ENCODE measurements at places on chromosomes 12 and 14.

DNA sequence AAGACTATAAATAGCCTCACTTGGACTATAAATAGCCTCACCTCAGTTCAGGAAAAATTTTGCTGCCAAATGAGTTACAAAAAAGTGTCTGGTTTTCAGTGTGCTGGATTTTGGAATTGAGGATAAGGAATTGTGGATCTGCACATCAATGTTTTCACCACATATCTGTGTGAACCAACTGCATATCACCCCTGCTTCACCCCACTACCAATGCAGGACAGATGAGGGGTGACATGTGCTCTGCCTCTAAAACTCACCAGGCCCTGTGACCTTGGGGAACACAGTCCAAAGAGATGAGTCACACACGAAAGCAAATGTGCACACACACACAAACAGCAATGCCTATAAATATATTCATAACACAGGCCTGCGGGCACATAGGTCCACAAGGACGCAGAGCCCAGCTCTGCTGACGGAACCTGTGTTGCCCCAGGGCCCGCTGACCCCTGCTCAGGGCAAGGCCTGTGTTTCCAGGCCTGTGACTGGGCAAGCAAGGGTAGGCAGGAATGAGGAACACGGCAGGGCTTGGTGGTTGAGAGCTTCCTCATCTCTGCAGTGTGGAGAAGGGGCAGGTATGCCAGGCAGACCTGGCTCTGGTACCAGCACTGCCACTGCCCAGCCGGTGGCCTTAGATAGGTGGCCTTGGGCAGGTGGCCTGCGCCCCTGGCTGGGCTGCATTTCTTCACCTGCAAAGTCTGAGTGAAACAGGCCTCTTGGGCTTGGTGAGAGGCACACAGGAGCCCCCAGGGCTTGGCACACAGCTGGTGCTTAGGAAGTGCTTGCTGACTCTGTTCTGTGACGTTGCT, 82.4 kb downstream of the ARL6IP4 start:
- DNase-seq: no peak

- DNase-seq: peak; percentile 39
Measured at GRCh38 chr14:77031759-77032490, 3.4 kb upstream of the IRF2BPL start.

DNA sequence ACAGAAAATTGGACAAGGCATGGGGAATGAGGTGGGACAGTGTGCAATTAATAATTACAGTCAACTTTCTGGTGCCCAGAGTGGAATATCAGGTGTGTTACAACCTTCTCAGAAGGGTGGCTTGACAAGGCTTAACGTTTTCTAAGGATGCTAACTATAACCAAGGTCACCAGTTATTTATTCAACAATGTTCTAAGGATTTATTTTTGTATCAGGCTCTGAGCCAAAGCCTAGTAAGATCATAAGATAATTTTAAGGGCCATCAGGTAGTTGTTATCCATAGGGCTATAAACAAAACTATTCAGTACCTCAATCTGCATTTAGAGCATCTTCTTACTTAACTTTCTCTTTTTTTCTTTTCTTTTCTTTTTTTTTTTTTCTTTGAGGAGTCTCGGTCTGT, 134.0 kb downstream of the TMTC1 start:
- no peak for DNase-seq

DNA sequence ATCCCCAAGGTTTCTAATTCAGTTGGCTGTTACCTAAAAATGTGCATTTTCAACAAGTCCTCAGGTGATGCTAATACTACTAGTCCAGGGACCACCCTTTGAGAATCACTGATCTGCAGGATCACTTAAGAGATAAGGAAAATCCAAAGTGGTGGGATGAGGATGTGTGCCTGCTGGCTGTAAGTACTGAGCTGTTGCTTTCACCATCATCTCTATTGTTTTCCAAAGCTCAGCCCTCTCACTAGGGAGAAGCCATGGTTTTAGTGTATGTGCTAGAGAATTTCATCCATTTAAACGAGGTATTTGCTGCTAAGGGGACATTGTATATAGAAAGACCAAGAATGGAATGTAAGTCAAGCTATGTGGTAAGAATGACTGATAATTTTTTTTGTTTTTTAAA, 202.3 kb downstream of the KIF21A start:
- no peak for DNase-seq

DNA sequence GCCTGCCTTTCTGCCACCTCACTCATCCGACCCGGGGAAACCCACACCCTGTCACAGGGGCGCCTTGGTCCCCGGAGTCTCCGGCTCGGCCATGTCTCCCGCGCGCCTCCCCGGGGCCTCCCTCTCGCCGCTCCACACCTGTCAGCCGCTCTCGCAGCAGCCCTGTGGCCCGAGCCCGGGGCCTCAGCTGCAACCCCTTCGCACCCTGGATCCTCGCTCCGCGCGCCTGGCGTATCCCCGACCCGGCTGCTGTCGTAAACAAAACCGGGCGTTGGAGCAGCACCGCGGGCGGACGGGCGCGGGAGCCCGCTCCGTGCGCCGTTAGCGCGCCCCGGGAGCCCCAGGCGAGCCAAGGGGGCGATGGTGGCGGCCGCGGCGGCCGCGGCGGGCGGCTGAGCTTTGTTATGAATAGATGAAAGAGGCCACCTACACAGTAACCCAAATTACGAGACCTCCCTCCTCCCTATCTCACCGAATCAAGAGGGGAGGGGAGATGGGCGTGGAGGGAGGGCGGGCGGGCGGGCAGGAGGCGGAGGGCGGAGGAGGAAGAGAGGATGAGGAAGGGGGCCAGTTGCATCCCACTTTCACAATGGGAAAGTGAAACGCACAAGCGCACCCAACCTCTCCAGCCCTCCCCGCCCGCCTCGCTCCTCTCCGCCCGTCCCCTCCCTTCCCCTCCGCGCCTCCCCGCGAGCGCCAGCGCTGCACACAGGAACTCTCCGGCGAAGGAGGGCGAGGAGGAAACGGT, at the start of gene PLXNC1:
Gene PLXNC1 (plus strand): TSS at position 587 of the 748 bp plus-strand sequence. CDS start 395 bp downstream, outside the sequence.
- peak; percentile 45 for DNase-seq

DNA sequence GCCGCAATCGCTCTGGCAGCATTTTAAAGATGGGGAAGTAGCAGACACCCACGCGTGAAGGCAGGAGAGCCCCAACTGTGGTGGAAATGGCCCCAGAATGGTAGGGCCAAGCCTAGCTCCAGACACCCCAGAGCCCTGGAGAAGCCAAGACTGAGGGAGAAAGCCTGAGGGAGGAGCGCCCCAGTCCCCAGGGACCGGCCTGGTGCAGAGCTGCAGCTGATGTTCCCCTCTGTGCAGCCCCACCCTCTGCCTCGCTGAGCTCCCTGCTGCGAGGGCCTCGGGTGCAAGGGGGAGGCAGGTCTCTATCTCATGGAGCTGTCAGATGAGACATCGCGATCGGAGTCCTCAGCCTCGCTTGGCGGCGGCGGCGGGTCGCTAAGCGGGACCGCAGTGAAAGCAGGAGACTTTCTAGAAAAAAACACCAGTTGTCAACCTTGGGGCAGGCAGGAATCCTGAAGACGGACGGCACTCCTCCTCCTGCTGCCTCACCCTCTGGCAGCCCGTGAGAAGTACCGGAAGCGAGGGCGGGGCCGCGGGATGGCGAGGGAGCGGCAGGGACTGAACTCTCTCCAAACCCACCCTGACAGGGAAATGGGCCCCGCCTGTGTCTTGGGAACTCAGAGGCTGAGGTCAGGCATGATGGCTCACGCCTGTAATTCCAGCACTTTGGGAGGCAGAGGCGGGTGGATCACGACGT, 6.0 kb downstream of the GAPDH start:
- peak; percentile 91 for DNase-seq

DNA sequence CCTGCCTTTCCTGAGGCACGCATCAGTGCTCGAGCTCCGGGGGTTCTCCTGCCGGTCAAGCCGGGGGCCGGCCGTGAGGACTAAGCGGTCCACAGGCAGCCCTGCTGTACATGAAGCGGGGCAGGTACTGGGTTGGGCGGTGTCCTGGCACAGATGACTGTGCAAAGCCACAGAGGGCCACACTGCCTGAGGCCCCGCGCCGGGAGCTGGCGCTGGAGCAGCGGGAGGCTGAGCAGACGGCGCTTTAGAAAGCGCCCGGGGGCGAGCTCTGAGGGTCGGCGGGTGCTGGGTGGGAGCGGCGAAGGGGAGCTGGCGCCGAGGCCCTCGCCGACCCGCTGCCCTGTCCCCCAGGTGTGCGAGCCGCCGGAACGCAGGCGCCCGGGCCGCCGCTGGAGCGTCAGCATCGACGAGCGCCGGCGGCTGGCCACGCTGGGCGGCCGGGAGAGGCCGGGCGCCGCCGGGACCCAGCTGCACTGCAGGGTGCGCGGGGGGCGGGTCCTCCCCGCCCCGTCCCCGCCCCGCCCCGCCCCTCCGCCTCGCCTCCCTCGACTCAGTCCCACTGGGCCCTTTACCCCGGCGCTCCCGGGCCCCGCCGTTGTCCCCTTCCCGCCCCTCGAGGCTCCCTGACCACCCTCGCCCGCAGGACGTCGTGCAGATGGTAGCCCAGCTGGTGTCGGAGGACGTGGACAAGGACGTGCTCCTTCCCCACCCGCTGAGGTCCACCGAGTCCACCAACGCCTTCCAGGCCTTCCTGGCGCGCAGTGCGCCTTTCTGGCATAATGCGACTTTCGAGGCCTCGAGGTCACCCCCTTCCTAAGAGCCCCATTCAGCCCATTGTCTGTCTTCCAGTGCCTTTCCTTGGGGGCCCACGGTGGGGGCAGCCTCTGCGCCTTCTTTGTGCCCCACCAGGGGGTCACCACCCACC, 8.3 kb upstream of the MTA1 start:
- DNase-seq: peak; percentile 54

DNA sequence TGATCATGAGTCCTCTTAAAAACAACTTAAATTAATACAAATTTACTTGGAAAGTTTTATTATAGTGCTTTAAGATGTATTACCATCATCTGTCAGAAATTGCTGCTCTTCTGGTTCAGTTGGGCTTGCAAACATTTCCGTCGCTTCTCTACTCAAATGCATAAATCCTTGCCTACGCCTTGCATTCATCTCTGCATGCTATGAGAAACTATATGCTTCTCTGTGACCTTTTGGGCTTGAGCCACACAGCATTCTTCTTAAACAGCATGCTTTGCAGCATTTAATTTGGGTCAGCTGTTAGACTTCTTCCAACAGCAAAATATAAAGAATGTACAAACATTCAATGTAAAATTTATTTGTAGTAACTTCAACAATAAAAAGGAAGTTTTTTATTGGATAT, 305.7 kb upstream of the FLRT2 start:
- no peak for DNase-seq

DNA sequence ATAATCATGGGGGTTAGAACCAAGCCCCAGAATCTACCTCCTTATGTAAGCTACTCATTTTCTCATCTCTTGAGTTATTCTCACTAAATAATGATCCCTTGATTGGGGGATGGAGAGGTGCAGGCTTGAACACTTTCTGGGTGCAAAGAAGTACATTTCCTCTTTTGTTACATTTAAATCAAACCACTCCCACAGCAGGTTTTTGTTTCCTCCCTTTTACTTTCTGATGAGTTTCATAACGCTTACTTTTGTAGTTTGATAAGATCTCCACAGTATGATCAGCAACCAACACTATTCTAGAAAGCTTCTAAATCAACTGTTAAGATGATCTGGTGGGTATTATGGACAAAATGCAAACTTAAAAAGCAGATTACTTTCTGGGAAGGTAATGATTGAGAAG, 20.5 kb downstream of the VCPKMT start:
- no peak for DNase-seq

DNA sequence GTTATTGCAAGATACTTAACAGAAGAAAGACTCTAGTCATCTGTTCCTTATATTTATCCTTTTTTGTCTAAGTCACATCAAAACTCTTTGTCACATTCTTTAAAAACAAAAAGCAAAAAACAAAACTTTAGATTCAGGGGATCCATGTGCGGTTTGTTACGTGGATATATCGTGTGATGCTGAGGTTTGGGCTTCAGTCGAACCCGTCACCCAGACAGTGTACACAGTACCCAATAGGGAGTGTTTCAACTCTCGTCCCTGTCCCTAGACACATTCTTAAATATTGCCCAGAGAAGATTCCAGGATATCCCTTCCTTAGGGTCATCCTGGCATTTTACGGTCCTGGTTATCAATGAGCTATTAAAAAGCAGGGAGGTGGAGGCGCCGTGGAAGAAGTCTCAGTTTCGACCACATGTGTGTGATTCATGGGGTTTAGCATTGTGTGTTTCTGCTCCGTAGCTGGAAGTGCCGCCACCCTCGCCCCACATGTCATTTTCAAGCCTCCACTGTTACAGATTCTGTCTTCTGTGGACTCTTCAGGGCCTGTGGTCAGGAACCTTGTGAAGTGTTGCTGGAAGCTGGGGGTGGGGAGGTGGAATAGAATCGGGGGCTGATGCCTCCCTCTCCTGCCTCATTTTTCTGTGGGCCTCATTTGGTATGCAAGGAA, 19.9 kb downstream of the CCND2 start:
- DNase-seq: no peak

- no peak for DNase-seq
Measured at GRCh38 chr12:63298386-63298930, 147.5 kb upstream of the AVPR1A start.

Measured in thyroid gland (tissue), 4 donors.